ENCODE measurements at places on chromosomes 7 and 10.

DNA sequence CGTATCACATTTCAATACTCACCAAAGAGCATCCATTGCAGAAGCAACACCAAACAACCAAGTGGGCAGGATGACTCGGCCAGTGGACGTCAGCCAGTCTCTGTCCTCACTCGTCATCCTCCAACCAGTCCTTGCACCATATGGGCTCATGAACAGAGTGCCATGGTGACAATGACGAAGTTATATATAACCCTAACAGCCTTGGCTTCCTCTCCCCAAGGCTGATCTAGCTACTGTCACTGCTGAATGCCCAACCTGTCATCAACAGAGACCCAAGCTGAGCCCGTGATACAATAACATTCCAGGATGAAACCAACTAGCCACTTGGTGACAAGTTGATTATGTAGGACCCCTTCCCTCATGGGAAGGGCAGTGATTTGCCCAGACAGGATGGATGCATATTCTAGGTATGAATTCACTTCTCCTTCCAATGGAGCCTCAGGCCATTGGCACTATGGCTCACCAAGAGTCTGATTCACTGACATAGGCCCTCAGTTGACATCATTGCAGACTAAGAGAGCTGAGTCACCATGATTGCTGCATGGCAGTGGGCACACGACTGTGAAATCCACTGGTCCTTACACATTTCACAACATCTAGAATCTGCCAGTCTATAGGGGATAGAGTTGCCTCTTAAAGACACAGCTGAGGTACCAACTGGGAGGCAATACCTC, 26.3 kb upstream of the PPIF start:
- peak; percentile 63 for DNase-seq

DNA sequence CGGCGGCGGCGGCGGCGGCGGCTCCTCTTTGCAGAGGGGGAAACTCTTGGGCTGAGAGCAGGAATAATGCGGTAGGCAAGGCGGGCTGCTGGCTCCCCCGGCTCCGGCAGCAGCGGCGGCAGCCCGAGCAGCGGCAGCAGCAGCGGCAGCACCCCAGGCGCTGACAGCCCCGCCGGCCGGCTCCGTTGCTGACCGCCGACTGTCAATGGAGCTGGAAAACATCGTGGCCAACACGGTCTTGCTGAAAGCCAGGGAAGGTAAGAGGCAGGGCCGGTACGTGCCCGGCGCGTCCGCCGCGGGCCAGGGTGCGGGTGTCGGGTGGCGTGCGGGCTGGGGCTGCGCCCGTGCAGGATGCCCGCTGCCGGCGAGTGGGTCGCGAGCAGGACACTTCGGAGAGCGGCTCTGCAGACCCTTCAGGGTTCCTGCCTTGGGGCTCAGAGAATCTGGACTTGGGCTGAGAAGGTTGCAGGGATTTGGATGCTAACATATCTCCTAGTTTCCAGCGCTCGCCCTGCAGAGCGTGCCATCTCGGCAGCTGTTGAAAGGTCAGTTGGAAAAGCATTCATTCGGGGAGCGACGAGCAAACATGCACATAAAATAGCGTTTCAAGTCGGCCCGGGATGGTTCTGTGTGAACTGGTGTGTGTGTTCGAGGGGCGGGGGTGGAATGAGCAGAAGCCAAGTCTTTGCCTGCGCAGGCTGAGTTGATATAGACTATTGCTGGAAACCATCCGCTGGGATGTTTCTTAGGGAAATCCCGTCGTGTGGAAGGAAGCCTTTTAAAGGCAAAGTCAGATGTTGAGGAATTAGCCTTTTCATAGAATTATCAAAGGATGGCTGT, 562 bp downstream of the GRK5 start:
- peak; percentile 62 for DNase-seq

GRCh38 chr10:9301148-9301547, 1246.7 kb downstream of the GATA3 start:
- peak; percentile 43 for DNase-seq

DNA sequence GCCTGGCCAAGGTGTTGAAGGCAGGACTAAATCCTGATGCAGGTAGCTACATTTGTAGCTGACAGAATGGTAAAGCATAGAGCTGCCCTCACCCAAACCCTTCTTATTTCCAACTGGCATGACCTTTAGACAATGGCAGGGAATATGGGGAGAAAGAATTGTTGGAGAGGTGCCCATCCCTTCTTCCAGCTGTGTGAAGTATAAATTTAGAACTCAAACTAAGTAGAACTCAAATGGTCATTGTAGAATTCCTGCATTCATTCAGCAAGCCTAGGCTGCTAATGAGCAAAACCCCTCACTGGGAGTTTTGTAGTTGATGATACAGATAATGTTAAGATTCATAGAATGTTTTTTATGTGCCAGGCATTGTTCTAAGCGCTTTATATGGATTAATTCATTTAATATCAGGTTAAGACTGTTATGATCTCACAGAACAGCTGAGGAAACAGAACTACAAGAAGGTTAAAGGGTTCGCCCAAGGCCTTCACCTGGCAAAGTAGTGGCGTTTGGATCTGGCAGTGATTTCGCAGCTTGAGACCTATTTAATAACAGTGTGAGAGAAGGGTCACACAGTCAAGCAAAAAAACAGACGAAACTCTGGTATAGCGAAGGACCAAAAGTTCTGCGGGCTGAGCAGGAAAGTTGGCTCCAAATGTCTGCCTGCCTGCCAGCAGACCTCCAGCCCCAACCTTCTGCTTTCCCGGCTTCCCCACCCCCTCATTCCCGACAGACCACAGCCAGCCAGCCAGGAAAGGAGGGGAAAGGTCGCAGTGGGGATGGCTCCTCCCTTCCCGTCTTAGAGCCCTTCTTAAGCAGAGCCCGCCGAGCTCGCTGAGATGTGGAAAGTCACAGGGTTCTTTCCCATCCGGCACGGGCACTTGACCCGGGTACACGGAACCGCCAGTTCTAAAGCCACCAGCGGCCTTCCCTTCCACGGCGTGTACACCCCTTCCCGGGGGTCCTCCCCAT, 1.6 kb upstream of the HILPDA start:
- no peak for DNase-seq

DNA sequence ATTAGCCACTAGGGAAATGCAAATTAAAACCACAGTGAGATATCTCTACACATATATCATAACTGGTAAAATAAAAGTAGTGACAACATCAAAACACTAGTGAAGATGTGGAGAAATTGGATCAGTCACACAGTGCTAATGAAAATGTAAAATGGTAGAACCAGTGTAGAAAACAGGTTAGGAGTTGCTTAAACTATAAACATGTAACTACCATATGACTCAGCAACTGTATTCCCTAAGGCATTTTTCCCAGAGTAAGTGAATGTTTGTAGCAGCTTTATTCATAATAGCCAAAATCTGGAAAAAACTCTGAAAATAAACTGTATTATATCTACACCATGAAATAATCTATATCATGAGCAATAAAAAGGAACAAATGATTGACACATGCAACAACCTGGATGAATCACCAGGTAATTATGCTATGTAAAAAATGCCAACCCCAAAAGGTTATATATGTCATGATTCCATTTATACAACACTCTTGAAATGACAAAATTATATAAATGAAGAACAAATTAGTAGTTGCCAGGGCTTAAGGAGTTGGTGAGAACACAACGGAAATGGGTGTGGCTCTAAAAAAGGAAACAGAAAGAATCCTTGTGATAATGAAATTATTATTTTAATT, 22.8 kb downstream of the SLC25A40 start:
- no peak for DNase-seq

GRCh38 chr10:122657729-122658128, 41.9 kb downstream of the C10orf120 start:
- DNase-seq, result no peak

DNA sequence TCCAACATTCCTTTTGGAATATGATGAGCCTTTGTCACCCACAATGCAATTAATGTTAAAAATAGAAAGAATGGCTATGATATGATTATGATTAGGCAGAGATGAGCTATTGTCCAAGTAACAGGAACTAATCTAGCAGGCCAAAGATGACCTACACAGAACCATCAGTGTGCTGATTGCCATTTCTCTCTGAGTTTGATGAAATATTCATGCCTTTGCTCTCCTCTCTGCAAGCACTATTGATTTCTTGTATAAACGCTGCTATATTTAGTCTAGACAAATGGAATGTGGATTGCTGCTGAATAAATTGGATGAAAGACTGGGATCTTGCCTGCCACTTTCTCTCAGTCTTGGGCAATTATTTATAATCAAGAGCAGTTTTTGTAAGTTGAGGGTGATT, 85.4 kb downstream of the HDAC9 start:
- DNase-seq, result no peak

DNA sequence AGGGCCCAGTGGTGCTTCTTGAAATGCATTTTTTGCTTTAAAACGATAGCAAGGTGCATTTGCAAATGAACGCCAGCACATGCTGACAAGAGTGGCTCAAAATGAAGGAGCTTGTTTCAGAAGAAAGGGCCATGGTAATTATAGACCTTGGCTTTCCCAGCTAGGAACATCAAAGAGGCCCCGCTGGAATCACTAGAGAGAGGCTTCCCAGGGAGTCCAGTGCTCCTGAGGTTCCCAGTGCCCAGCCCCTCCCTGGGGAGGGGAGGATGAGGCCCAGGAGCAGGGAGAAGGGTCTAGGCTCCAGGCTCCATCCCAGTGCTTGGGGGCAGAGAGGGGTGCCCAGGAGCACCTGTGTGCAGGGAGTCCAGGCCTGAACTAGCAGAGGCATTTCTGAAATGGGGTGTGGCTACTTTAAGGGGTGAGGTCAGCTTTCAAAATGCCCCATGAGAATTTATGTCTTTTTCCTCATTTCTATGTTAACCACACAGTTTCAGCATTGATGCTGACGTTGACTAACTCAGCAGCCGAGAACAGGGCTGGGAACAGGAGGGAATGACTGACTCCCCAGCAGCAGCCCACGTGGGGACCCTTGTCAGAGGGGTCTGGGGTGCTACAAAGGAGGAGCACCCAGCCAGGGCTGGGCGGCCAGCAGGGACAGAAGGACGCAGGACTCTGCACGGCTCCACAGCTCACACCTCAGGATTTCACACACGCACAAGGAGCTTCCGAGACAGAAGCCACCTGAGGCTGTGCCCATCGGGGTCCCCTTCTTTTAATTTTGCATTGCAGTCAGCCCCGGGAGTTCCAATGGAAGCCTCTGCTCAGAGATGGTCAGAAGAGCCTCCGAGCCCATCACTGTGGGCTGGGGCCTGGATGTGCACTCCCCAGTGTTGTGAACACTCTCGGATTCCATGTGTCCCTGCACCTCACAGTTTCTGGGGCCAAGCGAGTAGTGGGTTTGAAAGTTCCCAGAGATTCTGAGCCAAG, 570.2 kb downstream of the PTPRN2 start:
- no peak for DNase-seq

- no peak for DNase-seq
Measured at GRCh38 chr10:95755511-95756004, 405 bp upstream of the ENTPD1 start.

DNA sequence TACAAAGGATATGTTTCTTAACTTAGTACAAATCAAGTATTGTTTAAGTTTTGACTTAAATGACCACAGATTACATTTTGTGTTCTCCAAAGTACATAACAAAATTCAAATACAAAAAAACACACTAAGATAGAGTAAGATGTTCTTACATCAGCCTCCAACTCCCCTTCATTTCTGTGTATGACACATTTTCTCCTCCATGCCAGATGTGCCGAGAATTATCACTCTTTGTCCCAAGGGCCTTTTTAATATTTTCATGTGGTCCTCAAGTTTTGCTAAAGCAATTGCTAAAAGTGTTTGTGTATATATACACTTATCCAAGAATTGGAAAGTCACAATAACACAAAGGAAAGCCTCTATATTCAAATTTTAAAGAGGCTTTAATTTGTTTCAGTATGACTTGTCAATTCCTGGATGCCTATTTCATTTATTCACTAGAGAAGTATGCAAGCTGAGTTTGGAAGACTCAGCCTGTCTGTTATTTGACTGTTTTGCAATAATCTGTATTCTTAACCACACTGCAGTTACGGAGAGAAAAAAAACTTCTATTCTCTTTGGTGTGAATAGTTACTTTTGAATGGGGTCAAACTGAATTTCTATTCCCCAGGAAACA, 586.4 kb upstream of the SEMA3D start:
- DNase-seq, result no peak

DNA sequence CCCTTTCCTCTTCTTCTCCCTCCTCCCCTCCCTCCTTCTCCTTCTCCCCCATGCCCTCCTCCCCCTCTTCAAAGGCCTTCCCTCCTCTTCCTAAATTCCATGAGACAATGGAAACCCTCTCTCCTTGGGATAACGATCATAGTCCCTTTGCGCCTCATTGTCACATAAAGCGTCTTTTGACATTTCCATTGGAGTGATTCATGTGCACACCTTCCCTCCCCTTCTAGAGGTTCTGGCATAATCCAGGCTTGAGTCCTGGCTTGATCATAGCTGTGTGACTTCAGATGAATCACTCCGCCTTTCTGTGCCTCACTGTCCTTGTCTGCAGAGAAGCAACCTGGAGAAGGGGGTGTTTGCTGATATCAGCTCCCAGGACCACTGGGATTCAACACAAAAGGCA, 204.2 kb downstream of the TNS3 start:
- no peak for DNase-seq

GRCh38 chr10:118790058-118790457, 35.3 kb upstream of the CACUL1 start:
- no peak for DNase-seq

DNA sequence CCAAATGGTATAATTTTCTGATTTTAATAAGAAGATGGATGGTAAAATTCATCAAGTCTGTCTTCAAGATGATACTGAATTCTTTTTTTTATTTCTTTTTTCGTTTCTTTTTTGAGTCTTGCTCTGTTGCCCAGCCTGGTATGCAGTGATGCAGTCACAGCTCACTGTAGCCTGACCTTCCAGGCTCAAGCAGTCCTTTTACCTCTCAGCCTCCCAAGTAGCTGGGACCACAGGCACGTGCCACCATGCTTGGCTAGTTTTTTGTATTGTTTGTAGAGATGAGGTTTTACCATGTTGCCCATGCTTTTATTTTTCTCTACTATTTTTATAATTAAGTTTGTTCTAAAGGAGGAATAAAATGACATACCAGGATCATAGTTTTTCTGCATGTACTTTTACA, 52.1 kb upstream of the HELLS start:
- DNase-seq, result no peak

DNA sequence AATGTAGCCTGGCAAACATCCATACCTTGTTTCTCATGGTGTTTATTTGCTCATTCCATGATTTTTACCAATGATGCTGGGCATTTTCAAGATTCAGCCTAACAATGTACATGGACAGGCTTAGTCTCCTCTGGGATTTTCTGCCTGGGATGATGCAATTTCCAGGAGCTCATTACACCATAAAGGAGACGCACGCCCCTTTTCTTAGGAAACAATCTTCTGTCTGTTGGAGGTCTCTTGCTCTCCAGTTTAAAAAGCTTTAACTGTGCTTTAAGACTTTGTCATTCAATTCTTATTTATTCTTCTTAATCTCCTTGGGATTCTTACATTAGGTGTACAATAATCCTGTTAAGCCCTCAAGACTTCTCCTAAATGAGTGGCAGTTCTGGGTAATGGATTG, 150.3 kb upstream of the NRP1 start:
- DNase-seq, result no peak

GRCh38 chr7:131889572-131890150, 333.2 kb upstream of the PODXL start:
- no peak for DNase-seq

GRCh38 chr7:139860090-139860775, 31.2 kb downstream of the TBXAS1 start:
- DNase-seq, result no peak

- no peak for DNase-seq
Measured at GRCh38 chr7:122352454-122352853, 47.9 kb upstream of the FEZF1 start.

- no peak for DNase-seq
Measured at GRCh38 chr10:68566351-68566750, 6.2 kb downstream of the TET1 start.

Data from cerebellar cortex (tissue), 1 donor.